ENCODE measurements at places on chromosomes 13 and 19. TPM values are rescaled to one million over a fixed set of nuclear protein-coding genes. Genes with fewer than 3 reads are reported as not detected.

- DNase-seq, result no peak
Measured at GRCh38 chr19:30733826-30734550, 361.8 kb downstream of the ZNF536 start.

DNA sequence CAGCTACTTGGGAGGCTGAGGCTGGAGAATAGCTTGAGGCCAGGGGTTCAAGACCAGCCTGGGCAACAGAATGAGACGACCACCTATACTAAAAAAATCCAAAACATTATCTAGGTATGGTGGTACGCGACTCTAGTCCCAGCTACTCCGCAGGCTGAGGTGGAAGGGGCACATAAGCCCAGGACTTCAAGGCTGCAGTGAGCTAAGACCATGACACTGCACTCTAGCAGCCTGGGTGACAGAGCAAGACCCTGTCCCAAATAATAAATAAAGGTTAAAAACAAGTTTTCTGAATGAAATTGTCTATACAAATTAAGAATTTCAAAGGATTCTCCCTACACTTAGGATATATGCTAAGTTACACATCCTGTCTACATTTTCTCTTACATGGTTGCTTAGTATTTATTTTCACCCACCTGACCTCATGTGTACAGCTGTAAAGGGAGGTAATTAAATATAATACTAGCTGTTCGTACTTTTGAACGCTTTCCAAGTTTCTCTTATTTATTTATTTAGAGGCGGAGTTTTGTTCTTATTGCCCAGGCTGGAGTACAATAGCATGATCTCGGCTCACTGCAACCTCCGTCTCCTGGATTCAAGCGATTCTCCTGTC, 1.6 kb downstream of the SLC25A30 start:
- no peak for DNase-seq

DNA sequence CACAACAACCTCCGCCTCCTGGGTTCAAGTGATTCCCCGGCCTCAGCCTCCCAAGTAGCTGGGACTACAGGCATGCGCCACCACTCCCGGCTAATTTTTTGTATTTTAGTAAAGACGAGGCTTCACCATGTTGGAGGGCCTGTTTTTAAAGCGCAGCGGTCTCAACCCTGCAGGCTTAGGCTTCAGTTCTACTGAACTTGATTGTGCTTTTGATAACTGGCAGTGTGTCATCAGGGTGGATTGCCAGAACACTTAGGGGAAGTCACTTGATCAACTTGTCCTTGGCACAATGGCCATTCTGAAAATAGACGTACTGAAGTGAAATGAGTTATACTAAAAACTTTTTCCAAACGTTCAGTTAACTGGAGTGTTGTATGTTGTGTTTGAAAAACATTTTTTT, 472.2 kb downstream of the KLF5 start:
- DNase-seq, result no peak

- DNase-seq, result no peak
Measured at GRCh38 chr19:17679526-17680229, 8.5 kb downstream of the UNC13A start.

- no peak for DNase-seq
Measured at GRCh38 chr13:37141011-37141410, 35.5 kb upstream of the CSNK1A1L start.

- no peak for DNase-seq
Measured at GRCh38 chr19:35511337-35511736, 2.1 kb downstream of the DMKN start.

DNA sequence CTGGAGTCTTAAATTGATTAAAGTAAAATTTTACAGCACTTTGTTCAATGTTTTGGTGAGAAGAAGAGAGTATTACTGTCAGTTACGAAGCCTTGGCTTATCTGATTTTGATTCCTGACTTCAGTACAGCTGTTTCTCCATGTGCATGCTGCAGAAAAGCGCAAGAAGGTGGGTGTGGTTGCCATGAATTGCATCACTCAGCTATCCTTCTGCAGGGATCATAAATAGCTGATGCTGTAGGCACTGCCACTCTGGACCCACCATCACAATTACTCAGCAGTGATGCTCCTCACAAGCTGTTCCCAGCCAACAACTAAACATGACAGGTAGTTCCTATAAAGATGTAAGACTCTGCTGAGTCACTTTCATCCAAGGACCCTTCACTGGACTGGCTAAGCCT, 321.2 kb downstream of the IRS2 start:
- DNase-seq, result no peak

GRCh38 chr19:9370738-9371619, 8.2 kb downstream of the ZNF177 start:
- no peak for DNase-seq

- no peak for DNase-seq
Measured at GRCh38 chr19:28403690-28404089, 809.3 kb downstream of the UQCRFS1 start.

- DNase-seq, result peak; percentile 94
Measured at GRCh38 chr13:29923554-29924481, 73.4 kb upstream of the UBL3 start.

DNA sequence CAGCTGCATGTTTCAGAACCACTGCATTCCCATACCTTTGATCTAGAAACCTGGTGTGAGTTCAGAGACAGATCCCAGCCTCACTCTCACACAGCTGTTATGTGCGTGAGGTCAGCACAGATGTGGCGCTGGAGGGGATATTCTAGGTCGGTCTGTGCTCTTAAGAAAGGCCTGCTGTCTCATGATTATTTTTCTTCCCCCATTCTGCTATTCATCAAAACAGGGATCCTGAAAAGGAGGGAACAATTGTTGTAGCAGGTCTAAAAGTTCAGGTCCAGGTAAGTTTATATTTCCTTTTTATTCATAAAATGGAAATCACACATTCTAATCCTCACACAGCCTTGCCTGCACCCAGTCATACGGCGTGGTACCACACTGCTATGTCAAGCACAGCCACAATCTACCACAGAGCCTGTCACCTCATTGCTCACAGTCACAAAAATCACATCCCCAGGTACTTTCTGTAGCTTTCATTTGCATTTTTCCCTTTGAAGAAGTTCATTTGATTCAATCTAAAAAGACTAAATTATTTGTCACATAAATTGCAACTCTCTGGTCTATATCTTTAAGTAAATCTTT, 867 bp downstream of the ZNF546 start:
- no peak for DNase-seq

- no peak for DNase-seq
Measured at GRCh38 chr13:100534147-100534843, 54.3 kb downstream of the GGACT start.

- DNase-seq, result no peak
Measured at GRCh38 chr19:33156334-33156733, 24.4 kb downstream of the WDR88 start.

DNA sequence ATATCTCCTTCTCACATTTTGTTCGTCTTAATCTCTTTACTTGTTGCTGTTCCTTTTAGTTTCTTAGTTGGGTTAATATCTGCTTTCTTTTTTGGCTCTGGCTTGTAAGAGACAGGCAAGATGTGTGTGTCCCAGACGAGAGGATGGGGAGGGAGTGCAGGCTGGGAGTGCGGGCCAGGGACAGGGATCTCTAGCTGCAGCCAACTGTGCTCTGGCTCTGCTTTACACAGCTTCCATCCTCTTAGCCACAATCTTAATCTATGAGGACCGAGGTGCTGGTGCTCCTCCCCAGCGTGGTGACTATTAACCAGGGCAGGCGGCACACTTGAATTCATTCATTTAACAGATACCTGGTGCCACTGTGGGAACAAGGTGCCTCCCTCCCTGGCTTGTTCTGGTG, 70.9 kb upstream of the WASF3 start:
- DNase-seq, result no peak

DNA sequence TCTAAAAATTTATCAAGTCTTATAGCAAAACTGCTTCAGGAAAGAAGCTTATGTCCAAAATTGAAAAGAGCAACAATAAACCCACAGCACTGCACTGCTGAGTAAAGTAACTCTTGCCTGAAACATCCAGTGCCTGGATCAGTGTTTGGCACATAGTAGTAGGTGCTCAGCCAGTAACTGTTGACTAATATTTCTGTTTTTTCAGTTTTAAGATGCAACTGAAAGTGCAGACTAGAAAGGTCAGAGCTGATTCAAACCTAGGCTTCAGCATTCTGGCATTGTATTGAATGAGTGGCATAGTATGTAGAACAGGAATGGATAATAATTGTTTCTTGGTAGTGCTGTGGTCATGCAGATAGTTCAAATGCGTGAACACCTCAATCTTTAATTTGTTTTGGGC, 67.6 kb downstream of the UBL3 start:
- DNase-seq, result no peak

DNA sequence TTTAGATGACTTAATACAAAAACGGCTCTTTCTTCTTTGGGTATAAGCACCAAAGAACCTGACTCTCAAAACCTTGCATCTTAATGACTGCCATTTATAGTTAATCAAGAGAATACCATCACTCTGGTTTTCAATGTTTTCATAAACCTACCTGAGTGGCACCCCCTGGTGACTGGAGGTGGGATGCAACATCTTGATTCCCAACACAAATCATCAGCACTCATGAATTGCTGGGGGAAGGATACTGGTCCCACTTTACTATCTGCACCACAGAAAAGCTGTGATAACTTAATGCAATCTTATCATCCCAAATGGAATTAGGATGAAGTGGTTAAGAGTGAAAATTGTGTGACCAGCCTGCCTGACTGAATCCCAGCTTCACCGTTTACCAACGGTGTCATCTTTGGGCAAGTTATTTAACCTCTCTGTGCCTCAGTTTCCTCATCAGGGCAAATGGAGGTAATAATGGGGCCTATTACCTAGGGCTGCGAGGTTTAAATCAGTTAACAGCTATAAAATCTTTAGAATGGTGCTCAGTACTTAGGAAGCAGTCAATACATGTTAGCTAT, 366.4 kb downstream of the KLF12 start:
- DNase-seq, result no peak

GRCh38 chr13:93620181-93620765, 393.7 kb downstream of the GPC6 start:
- DNase-seq, result no peak

DNA sequence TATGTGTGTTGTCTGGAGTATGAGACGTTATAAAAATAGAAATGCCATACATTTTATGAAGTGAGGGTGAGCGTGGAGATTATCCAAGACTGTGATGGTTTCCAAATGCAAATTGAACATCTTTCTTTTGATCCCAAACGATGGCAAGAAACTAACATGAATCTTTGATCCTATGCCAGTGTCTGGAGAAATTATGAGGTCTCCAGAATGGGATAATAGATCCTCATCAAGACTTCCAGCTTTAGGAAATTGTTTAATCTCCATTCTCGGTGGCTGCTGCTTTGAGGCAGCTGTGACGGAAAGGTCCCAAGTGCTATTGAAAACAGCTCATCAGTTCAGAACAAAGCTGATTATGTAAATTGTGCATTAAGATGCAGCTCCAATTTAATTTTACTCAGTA, 30.8 kb downstream of the CBY2 start:
- no peak for DNase-seq

GRCh38 chr13:103145442-103145841, 79.2 kb upstream of the SLC10A2 start:
- DNase-seq, result no peak

DNA sequence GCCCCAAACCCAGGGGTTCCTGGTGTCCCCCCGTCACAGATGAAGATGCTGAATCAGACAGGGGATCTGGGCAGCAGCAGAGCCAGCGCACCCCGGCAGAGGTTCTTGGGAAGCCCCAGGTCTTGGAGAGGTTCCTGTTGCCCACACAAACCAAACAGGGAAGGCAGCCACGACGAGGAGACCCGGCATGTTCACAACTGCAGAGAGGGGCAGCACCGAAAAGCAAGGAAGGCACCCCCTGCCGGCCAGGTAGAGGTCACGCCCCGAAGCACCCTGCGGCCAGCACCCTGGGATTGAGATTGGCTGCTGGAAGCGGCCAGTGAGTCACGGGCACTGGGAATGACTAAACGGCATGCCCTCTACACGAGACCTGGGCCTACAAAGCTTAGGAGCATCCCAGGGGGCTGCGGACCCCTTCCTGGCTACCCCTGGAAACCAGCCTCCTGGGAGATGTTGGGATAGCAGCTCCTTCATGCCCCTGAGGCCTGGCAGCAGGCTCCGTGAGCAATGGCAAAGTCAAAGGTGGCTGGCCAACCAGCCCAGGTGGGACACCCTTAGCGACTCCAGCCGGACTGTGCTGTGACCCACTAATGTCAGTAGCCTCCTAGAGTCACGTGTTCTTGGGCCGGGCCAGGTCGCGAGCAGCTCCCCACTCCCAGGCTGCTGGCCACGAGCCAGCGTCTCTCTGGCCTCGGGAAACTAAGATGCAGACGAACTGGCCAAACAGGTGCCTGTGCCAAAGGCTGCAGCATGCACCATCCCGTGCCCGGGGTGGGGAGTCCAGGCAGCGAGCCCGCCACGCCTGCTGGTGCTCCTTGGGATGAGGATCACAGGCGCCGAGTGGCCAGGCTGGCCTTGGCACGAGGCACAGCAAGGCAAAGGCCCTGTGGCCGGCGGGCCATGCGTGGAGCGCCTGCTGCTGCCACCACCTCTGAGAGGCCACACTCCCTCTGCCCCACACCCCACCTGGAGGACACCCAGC, 43.2 kb downstream of the MLLT1 start:
- DNase-seq, result no peak

GRCh38 chr13:111115061-111115964, at the start of gene ARHGEF7:
TSS of gene ARHGEF7 (plus strand) at chr13:111115310. CDS start at chr13:111115527, 217 bp downstream.
- no peak for DNase-seq

GRCh38 chr19:39083599-39083982, 577 bp upstream of the ACP7 start:
- DNase-seq, result no peak

- DNase-seq, result no peak
Measured at GRCh38 chr13:44879452-44880058, 109.7 kb downstream of the NUFIP1 start.

- DNase-seq, result no peak
Measured at GRCh38 chr13:79447741-79448140, 33.2 kb upstream of the NDFIP2 start.

- no peak for DNase-seq
Measured at GRCh38 chr13:48866249-48866648, 109.5 kb upstream of the FNDC3A start.

GRCh38 chr19:51531349-51532315, at the start of gene SIGLEC6:
TSS of gene SIGLEC6 (minus strand) at chr19:51531670. CDS start at chr19:51531648, 22 bp downstream.
- DNase-seq, result no peak

- no peak for DNase-seq
Measured at GRCh38 chr19:6057651-6058517, 52.4 kb downstream of the RFX2 start.

DNA sequence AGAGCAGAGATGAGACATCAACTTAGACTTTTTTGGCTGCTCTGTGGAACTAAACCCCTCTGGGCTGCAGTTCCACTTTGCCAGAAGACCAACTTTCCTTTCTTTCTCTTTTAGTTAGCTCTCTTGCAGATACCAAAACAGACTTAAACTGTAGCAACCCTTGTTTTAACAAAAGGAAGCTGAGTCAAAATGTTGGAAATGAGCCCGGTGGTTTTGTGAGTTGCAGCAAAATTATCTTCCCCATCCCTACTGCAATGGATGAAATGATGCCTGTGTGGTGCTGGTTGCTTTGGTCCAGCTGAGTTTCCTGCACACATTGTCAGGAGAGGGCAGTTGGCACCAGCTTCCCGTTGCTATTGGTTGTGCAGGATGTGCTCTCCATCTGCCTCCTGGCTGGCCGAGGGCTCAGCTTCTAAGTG, 115.3 kb downstream of the LRCH1 start:
- no peak for DNase-seq

The CD177 gene
- 0.27 TPM for total RNA-seq

The ZFR2 gene
- not detected for total RNA-seq

The SAMD4B gene
- 133 TPM for total RNA-seq

The TSKS gene
- total RNA-seq, result not detected

The KIR2DL3 gene
- total RNA-seq, result not detected

The CEACAM16 gene
- total RNA-seq, result not detected

The S1PR4 gene
- not detected for total RNA-seq

The SHISA7 gene
- not detected for total RNA-seq

The ADAMTSL5 gene
- total RNA-seq, result 0.58 TPM

The FXYD5 gene
- 153 TPM for total RNA-seq

The GPR12 gene
- total RNA-seq, result not detected

The SLITRK1 gene
- total RNA-seq, result not detected

The PAN3 gene
- 26.2 TPM for total RNA-seq
